ENCODE measurements at places on chromosomes 4 and X.

DNA sequence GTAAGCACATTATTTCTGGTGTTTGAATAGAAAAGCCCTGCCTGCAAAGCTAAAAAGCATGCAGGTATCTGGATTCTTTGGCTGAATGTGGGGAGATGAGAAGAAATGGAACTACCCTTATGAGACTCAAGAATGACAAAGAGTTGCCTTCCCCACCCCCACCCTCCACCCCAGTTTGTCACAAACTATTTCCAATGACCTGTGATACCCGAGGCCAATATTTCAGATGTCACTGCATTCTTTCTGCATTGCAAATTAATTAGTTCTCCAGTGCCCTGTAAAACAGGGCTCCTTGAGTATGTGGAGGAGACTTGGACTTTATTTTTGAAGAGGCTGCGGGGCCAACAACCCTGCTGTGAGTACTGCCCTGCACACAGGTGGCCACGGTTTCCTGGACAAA, 116.4 kb downstream of the ZNF827 start:
- no peak for DNase-seq

DNA sequence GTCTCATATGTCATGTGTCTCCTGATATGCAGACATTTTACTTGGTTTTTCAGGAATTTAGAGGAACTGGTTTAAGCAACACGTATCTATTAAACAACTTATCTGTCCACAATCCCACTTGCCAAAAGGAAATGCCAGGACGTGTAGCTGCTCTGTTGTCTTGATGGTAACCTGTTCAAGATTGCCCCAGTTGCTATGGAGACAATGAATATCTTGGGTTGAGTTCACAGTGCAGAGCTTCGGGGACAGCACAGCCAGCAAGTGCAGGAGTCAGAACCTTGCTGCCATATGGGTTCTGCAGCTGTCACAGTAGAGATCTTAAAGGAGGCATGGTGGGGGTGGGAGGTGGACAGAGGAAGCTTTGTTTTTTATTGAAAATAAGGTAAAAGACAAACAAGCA, 28.7 kb upstream of the FAM9B start:
- DNase-seq, result peak; percentile 76

GRCh38 chr4:114874321-114874720, 239.1 kb downstream of the NDST4 start:
- DNase-seq, result no peak

- no peak for DNase-seq
These were observed 158.0 kb downstream of the SH2D1A start for GRCh38 chrX:124504111-124504983.

DNA sequence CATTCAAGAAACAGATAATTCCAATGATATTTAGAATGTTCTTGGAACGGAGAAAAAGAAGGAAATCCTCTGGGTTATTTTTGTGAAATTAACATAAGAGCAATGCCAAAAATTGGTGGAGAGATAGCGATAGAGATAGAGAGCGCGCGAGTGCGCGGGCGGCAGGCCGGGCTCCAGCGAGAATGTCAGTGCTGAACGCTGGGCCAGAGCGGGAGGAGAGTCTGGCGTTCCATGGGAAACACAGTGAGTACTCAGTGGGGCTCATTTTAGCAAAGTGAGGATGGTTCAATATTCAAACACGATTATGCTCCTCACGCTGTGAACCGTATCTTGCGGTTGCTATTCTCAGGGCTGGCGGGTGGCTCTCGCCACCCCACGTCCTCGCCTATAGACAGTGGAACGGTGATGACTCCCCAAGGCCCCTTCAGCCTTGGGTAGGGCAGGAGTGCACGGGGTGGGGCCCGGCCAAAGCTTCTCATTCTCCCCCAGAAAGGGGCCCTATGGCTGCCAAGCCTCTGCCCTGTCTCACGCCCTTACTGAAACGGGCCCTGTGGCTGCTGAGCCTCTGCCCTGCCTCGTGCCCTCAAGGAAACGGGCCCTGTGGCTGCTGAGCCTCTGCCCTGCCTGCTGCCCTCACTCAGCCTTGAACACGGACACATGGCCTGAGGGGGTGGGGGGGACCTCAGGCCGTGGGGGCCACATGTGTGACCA, 16.9 kb downstream of the CPLX1 start:
- no peak for DNase-seq

- no peak for DNase-seq
These were observed 2.5 kb upstream of the BRWD3 start for GRCh38 chrX:80812176-80812575.

DNA sequence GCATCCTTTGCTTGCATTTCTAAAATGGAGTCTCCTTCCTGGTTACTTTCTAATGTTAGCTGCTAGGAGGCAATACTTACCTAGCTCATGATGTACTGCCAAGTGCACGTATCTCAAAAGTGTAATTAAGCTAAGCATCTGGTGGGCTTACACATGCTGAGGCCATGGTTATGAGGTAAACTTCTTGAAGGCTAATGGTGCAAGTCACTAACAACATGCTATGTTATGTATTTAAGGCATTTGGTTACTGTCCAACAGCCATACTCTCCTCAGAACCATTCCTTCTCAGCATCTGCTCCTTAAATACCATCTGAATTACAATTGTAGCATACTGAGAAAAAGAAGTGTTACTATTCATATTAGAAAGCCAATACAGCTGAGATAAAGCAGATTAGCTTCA, 318.6 kb upstream of the BMP3 start:
- DNase-seq, result peak; percentile 3
